ENCODE measurements at places on chromosomes 5 and 9. TPM values are rescaled to one million over a fixed set of nuclear protein-coding genes. Genes with fewer than 3 reads are reported as not detected.

ENTREP1 gene
- 14.7 TPM for polyA plus RNA-seq

SLC6A7 gene
- polyA plus RNA-seq = not detected

NDST1 gene
- 45.9 TPM for polyA plus RNA-seq

CNOT8 gene
- polyA plus RNA-seq = 19.6 TPM

- DNase-seq = peak; percentile 51
These were observed 29.2 kb upstream of the IL31RA start for GRCh38 chr5:55821731-55822512.

- DNase-seq = no peak
These were observed 6.6 kb downstream of the EEIG1 start for GRCh38 chr9:127974001-127974768.

DNA sequence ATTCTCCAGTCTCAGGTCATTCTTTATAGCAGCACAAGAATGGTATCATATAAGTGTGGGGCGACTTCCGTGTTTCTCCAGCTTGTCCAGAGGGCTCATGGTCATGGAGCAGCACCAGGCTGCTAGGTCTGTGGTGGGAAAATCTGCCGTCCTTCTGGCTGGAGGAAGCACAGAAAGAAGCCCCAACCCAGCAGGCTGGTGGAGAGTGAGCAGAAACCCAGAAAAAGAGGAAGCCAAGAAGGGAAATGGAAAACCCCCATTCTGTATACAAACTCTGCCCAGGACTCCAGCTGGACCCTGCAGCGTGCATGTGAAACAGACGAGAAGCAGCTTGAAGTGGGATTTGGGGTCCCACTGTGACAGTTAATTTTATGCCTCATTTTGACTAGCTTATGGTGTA is 34.3 kb upstream of the OLFM1 start:
- no peak for DNase-seq

DNA sequence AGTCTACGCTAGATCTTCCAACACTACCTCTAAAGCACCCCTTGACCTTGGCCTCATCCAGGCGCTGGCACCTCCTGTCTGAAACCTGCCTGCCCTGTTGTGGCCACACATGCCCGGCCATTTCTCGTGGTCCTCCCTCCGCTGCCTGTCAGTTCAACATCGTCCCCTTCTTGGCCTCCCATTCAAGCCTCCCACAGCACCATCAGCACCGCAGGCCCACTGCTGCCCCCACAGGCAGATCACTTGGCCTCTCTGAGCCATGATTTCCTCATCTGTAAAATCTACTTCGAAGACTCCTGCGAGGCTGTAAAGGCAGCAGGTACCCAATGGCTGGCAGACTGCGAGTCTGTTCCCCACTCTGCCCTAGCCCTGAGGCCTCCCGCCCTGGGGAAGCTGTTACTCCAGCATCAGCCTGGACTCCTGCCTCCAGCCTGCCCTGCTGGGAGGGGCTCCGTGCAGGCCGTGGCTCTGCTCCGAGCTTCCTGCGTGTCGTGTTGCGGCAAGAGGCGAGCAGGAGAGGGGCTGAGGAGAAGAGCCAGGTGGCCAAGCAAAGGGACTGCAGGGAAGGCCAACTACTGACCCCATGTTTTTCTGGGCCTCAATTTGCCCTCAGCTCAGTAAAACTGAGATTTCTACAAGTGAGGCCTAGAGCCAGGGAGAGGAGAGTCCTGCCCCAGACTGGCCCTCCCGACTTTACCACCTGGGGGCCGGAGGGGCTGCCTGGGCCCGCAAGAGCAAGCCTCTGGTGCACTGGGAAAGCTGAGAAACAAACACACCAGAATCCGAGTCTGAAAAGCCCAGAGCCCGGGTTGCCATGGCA is 70.5 kb upstream of the LRRTM2 start:
- no peak for DNase-seq

DNA sequence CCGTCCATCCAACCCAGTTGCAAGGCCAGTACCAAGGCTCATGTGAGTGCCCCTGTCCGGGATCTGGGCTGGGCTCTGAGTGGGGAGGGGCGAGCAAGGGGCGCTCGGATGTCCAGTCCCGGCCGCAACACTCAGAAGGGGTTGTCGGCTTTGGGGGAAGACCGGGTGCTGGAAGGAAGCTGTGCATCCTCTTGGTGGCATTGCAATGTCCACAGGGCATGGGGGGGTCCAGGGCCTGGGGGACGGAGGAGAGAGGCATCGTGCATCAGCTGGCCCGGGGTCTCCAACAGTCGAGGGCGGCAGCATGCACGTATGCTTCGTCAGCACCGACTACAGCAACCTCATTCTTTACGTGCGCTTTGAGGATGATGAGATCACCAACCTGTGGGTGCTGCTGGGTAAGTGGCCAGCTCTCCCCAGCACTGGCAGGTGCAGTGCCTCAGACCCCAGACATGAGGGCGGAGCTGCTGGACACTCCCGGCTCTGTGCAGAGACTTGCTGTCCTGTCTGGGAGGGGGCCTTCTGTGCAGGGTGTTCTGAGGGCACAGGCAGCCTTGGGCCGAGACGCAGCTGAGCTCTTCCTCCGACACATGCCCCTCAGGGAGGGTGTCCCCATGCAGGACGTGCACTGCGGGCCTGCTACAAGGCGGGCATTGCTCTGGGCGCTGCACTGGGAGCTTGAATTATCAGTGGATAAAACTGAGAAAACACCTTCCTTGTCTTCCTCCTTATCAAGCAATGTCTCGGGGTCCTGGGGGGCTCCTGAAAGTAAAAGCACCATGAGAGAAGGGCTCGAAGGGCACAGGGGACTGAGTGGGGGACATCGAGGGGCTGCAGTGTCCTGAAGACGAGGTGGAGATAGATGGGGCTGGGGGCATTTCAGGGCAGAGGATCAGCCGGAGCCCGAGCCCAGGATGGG is 22.5 kb downstream of the GLT6D1 start:
- DNase-seq = no peak

DNA sequence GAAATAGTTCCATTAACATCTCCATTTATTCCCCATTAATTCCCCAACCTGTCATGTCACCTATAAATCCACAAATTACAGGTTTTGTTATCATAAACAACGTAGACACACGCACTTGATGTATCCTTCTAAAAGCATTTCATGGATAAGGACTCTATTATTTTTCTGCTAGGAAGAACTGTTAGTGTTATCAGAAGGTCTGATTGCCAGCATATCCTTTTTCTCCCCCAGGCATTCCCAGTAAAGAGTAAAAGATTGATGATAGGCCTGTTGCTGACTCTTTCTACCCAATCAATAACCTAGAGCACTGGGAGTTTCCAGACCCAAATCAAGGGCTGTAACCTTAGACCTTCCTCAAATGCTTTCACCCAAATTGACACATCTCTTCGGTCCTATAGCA is 60.8 kb downstream of the RFK start:
- DNase-seq = no peak

DNA sequence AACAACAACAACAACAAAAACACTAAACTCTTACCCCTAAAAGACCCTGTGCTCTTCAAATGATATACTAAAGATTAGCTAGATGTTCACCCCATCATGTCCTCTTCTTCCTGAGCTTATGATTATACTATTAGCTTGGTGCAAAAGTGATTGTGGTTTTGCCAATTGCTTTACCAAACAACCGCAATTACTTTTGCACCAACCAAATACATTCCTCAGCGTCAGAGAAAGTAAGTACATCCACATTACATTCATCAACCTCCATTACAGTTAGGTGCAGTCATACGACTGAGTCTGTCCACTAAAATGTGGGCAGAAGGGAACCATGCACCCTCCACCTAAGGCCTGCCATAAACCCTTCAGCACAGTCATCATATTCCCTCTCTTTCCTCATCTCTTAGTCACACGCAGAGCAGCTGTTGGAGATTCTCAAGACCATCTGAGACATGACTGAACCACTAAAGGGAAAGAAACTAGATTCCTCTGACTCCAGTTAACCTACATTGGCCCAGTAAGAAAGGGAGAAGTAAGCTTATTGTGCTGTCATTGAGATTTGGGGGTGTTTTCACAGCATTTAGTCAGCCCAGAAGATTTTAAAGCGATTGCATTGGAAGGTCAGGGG is 181.6 kb upstream of the TLE4 start:
- no peak for DNase-seq

DNA sequence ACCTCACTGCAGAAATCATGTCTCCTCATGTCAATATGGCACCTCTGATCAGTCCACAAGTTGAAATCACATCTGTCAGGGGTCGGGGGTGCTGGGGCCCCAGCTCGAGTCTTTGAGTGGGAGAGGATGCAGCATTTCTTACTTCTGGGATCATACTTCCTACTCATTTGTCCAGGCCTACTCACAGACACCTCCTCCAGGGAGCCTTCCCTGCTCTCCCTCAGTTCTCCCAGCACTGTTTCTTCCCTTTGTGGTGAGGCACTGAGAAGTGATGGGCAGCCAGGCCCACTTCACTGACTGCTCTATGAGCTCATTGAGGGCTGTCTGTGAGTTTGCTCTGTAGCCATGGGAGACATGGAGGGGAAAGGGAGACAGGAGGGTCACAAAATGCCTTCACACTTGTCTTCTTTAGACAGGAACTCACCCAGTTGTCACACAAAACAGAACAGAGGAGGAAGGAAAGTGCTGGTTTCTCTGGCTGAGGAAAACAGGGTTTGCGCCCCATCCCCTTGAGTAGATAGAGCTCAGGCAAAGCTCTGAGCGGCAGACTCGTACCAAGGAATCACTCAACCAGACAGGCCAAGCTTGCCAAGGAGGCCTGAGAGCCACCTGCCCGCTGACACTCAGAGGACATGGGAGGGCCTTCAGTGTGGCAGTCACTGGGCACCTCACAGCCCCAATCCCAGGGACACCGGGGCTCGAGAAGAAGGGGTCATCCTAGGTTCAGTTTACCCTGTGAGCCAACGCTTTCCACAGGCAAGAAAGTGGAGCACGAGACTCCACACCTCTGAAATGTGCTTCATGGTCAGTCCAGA is 152.9 kb downstream of the GABBR2 start:
- no peak for DNase-seq

GRCh38 chr5:179228341-179229121 is 116.7 kb downstream of the ADAMTS2 start:
- DNase-seq = peak; percentile 39

DNA sequence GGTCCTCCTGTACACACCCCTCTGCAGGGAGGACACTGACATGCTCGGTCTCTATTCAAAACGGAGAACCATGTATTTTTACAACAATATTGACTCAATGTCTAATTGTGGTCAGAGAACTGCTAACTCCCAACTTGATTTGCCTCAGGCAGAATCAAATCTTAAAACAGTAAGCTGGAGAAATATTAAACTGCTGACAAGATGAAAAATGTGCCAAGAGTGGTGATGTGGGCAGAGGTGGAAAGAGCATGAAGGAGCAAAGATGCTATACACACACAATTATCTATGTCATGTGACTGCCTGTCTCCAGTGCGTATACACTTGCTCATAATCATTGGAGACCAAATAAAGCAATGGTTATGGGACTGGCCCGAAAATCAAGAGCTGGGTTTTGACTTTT is 556.1 kb upstream of the ZNF608 start:
- DNase-seq = no peak

- no peak for DNase-seq
These were observed 42.5 kb downstream of the STXBP1 start for GRCh38 chr9:127654619-127655018.

All from right cardiac atrium (tissue), 5 donors.